Temporal lobe (tissue), 4 donors: ENCODE measurements at places on chromosomes 13 and 19. TPM values are rescaled to one million over a fixed set of nuclear protein-coding genes. Genes with fewer than 3 reads are reported as not detected.

The TMEM147 gene
- total RNA-seq, result 31.5 TPM

The ITGBL1 gene
- total RNA-seq, result 2.2 TPM

The NPAS1 gene
- total RNA-seq, result 5.9 TPM

The NKPD1 gene
- 0.49 TPM for total RNA-seq

The ZNF155 gene
- total RNA-seq, result 7.9 TPM

The NECTIN2 gene
- total RNA-seq, result 19.4 TPM

The PRR20A gene
- not detected for total RNA-seq

The FAM124A gene
- total RNA-seq, result 9.8 TPM

The PNMA8B gene
- total RNA-seq, result 16.7 TPM

The FUT1 gene
- 0.49 TPM for total RNA-seq

The FFAR1 gene
- not detected for total RNA-seq

The CYP4F8 gene
- total RNA-seq, result not detected

The EDNRB gene
- 18.4 TPM for total RNA-seq

The OR4F17 gene
- not detected for total RNA-seq

The ZNF433 gene
- total RNA-seq, result 19.7 TPM

The RFPL4AL1 gene
- not detected for total RNA-seq

The ZNF723 gene
- not detected for total RNA-seq

The ONECUT3 gene
- not detected for total RNA-seq

The LGALS7B gene
- 0.74 TPM for total RNA-seq

The MAB21L1 gene
- total RNA-seq, result 0.49 TPM

The LIM2 gene
- total RNA-seq, result not detected

The SYNE4 gene
- under 0.01 TPM for total RNA-seq

The DHDH gene
- 0.49 TPM for total RNA-seq

The POLR1G gene
- total RNA-seq, result 4.2 TPM

The GAPDHS gene
- not detected for total RNA-seq

The SLC10A2 gene
- total RNA-seq, result not detected

The MEDAG gene
- 0.49 TPM for total RNA-seq

The POP4 gene
- 38.8 TPM for total RNA-seq

The SIGLEC12 gene
- not detected for total RNA-seq

The CCNA1 gene
- 9.8 TPM for total RNA-seq

The NLRP9 gene
- not detected for total RNA-seq
